A549 treated with Mapracorat at 1 μM for 4 hours (cell line): ENCODE measurements at places on chromosomes 3 and 15. TPM values are rescaled to one million over a fixed set of nuclear protein-coding genes. Genes with fewer than 3 reads are reported as not detected.

The CACNA2D2 gene
- 0.50 to 0.79 TPM (median 0.72 TPM) in 5 replicates for total RNA-seq

The B2M gene
- 405 to 526 TPM (median 431 TPM) in 5 replicates for total RNA-seq

The PODXL2 gene
- 7.9 to 11.3 TPM (median 9.8 TPM) in 5 replicates for total RNA-seq

The DZIP1L gene
- total RNA-seq = 9.2 to 10.9 TPM (median 10.0 TPM) in 5 replicates

The THUMPD3 gene
- total RNA-seq = 45.7 to 61.7 TPM (median 51.3 TPM) in 5 replicates

The TUSC7 gene
- not detected in 5 replicates for total RNA-seq

The GP9 gene
- total RNA-seq = not detected in 5 replicates

The NOX5 gene
- 0.21 to 0.43 TPM (median 0.30 TPM) in 5 replicates for total RNA-seq

The ZPLD1 gene
- total RNA-seq = not detected in 5 replicates

The ADAMTS9 gene
- 0.49 to 0.96 TPM (median 0.62 TPM) in 5 replicates for total RNA-seq

The CHST13 gene
- total RNA-seq = 0.40 to 1.3 TPM (median 0.85 TPM) in 5 replicates

The IL5RA gene
- not detected in 5 replicates for total RNA-seq

The TTLL13 gene
- 0.07 to 0.59 TPM (median 0.10 TPM) in 4 of 5 replicates, not detected in the other for total RNA-seq

The ARHGAP31 gene
- total RNA-seq = 0.74 to 1.5 TPM (median 1.00 TPM) in 5 replicates

The LRRC31 gene
- total RNA-seq = not detected in 5 replicates

The INSYN1 gene
- 0.95 to 3.1 TPM (median 1.4 TPM) in 5 replicates for total RNA-seq

The PLSCR5 gene
- total RNA-seq = not detected in 5 replicates

The HDDC3 gene
- total RNA-seq = 29.9 to 38.7 TPM (median 35.1 TPM) in 5 replicates

The ANXA2 gene
- 5,043 to 6,122 TPM (median 5,143 TPM) in 5 replicates for total RNA-seq

The TXNRD3 gene
- 5.9 to 9.9 TPM (median 7.4 TPM) in 5 replicates for total RNA-seq

The PDCD7 gene
- total RNA-seq = 24.5 to 29.7 TPM (median 27.7 TPM) in 5 replicates

The MST1R gene
- 6.1 to 8.3 TPM (median 7.6 TPM) in 5 replicates for total RNA-seq

The ESYT3 gene
- total RNA-seq = 0.59 to 1.2 TPM (median 0.87 TPM) in 5 replicates

The ITGA11 gene
- total RNA-seq = 2.4 to 7.0 TPM (median 5.0 TPM) in 5 replicates

The MESD gene
- 35.6 to 38.5 TPM (median 36.6 TPM) in 5 replicates for total RNA-seq

The DUOXA2 gene
- total RNA-seq = not detected in 5 replicates

The CHRNA3 gene
- total RNA-seq = 0.26 to 1.0 TPM (median 0.36 TPM) in 5 replicates

The TMEM207 gene
- total RNA-seq = not detected in 5 replicates

The ROPN1 gene
- not detected in 5 replicates for total RNA-seq

The GPR149 gene
- total RNA-seq = not detected in 5 replicates

The PP2D1 gene
- total RNA-seq = not detected in 5 replicates

The AMIGO3 gene
- 0.17 to 1.5 TPM (median 0.82 TPM) in 5 replicates for total RNA-seq

The DPPA4 gene
- not detected in 5 replicates for total RNA-seq

The TEX55 gene
- total RNA-seq = not detected in 5 replicates

The ARL13B gene
- 10.0 to 15.1 TPM (median 11.9 TPM) in 5 replicates for total RNA-seq

The CTDSPL gene
- 12.1 to 16.5 TPM (median 13.1 TPM) in 5 replicates for total RNA-seq

The CLDN11 gene
- total RNA-seq = 0.13 to 0.21 TPM (median 0.18 TPM) in 3 of 5 replicates, not detected in the others

The DUOX1 gene
- not detected in 5 replicates for total RNA-seq
